Neural progenitor cell (in vitro differentiated cells): ENCODE measurements at places on chromosomes 16 and 17. TPM values are rescaled to one million over a fixed set of nuclear protein-coding genes. Genes with fewer than 3 reads are reported as not detected.

- no peaks in the 10 kb centered on the region for H3K27me3 ChIP-seq
- H3K36me3 ChIP-seq = no peaks in the 10 kb centered on the region
- peak overlapping the region; percentile 69 for H3K4me3 ChIP-seq
Measured at GRCh38 chr17:8151120-8151640, 1.0 kb downstream of the PER1 start.

DNA sequence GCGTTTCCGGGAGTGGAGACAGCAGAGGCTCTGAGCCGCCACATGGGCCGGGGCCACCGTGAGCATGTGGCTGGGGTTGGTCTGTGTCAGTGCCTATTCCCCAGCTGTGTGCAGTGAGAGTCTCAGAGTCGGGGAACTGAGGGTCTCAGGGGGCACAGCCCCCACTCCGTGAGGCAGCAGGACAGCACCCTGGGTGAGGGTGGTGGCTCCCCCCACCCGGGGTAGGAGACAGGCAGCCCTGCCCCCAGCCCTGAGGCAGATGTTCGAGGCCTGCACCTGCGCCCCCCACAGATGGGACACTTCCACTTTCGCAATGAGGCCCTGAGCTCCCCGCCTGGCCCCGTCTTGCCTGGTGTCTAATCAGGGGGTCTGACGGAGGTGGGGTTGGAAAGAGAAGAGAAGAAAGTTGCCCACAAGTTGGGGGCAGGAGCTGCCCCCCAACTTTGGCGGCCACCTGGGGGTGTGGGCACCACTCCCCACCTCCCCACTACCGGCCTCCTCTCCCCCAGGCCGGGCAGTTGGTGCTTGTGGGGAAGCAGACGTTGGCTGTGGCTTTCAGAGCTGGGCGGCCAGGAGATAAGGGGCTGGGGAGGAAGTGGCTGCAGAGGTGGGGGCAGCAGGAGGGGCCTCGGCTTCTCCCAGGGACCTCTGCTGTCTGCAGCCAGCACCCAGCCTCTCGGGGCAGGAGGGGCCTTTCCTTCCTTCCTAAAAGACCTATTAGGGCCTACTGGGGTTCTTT, 1.8 kb upstream of the CBFA2T3 start:
- H3K27ac ChIP-seq = no peak overlapping the region
- no peaks in the 10 kb centered on the region for H3K27me3 ChIP-seq
- H3K4me3 ChIP-seq = no peak overlapping the region
- DNase-seq = no peak
- no peaks in the 10 kb centered on the region for H3K4me1 ChIP-seq

GRCh38 chr16:9602189-9602588, 510.7 kb downstream of the HAPSTR1 start:
- H3K4me1 ChIP-seq = no peaks in the 10 kb centered on the region
- H3K4me3 ChIP-seq = no peak overlapping the region
- H3K27ac ChIP-seq = no peak overlapping the region
- H3K27me3 ChIP-seq = no peaks in the 10 kb centered on the region

The SLC52A1 gene
- 0.31 TPM in 1 of 2 replicates, not detected in the other for total RNA-seq

- H3K36me3 ChIP-seq = no peaks in the 10 kb centered on the region
- DNase-seq = peak; percentile 70
- H3K4me3 ChIP-seq = peak overlapping the region; percentile 59
- peaks cover 76% of the 10 kb centered on the region for H3K27me3 ChIP-seq
- H3K27ac ChIP-seq = no peak overlapping the region
Measured at GRCh38 chr17:36641877-36642845, 40.8 kb downstream of the MRM1 start.

GRCh38 chr17:17275971-17276370, 5.1 kb downstream of the COPS3 start:
- H3K36me3 ChIP-seq = peaks cover 7% of the 10 kb centered on the region
- H3K27ac ChIP-seq = no peak overlapping the region
